ENCODE measurements at places on chromosomes 5 and 9.

DNA sequence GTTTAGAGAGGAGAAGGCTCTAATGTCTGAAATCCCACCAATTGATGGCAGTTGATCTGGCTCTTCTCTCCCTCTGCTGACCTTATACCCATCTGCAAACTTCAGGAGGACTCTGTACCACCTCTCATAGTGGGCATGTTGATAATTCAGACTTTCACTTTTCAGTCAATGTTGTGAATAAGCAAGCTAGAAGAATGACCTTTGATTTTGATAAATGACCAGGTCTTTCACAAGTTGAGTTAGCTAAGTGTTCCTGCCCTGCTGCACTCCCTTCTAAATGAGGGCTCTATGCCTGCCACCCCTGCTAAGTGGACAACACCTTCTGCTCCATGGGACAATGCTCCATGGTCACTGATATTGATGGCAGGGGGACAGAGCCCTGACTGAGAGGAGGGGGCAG lies 74.7 kb downstream of the SPRY4 start:
- no peak for DNase-seq
- no peak overlapping the region for H3K4me3 ChIP-seq
- H3K36me3 ChIP-seq: no peaks in the 10 kb centered on the region
- no peaks in the 10 kb centered on the region for H3K27me3 ChIP-seq
- H3K27ac ChIP-seq: no peak overlapping the region

DNA sequence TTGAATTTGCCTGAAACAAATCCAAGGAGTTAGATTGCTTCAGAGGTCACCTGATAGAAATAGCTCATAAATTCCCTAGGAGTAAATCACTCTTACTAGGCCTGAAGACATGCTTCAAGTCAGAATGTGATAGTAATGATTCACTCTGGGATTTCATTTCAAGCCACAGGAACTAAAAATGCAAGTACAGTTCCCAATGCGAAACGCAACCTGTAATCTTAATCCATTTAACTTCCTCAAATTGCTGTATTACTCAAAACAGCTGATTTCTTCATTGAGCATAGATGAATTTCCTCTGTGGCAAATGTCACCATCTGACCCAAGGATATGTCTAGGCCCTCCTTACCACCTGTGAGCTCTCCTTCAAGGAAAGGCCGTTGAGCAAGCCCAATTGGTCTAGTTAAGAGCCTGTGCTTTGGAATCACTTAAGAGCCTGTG lies 32.1 kb upstream of the IL6ST start:
- no peaks in the 10 kb centered on the region for H3K27me3 ChIP-seq
- no peaks in the 10 kb centered on the region for H3K36me3 ChIP-seq
- no peak overlapping the region for H3K27ac ChIP-seq
- no peak overlapping the region for H3K4me3 ChIP-seq
- H3K4me1 ChIP-seq: peaks cover 7% of the 10 kb centered on the region
- DNase-seq: no peak

DNA sequence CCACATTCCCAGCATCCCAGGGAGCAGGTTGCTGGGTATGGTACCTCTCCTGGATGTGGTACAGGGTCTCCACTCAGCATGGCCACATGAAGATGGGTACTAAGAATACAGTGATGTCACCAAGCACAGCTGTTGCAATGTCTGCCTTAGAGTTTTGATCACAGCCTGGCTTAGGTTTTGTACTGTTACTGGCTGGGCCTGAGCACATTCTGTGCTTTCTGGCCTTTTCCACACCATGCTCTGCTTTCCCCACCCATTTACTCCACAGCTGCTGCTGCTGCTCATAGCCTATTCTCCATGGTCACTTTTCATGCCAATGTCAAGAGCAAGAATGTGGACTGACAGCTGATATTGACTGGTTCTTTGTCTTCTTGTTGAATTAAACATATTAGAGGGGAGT lies 481.9 kb downstream of the ARHGEF28 start:
- no peak overlapping the region for H3K4me3 ChIP-seq
- DNase-seq: no peak
- H3K27ac ChIP-seq: no peak overlapping the region

GRCh38 chr5:9888501-9888901 lies 258.4 kb upstream of the TAS2R1 start:
- no peak overlapping the region for H3K4me3 ChIP-seq
- H3K27ac ChIP-seq: no peak overlapping the region
- no peaks in the 10 kb centered on the region for H3K36me3 ChIP-seq
- no peaks in the 10 kb centered on the region for H3K4me1 ChIP-seq
- no peak for DNase-seq
- no peaks in the 10 kb centered on the region for H3K27me3 ChIP-seq

GRCh38 chr5:7629561-7629960 lies 221.4 kb downstream of the CFAP90 start:
- DNase-seq: no peak
- H3K27ac ChIP-seq: no peak overlapping the region
- H3K4me1 ChIP-seq: no peaks in the 10 kb centered on the region
- H3K36me3 ChIP-seq: no peaks in the 10 kb centered on the region
- no peaks in the 10 kb centered on the region for H3K27me3 ChIP-seq

GRCh38 chr9:4065054-4065453 lies 234.8 kb downstream of the GLIS3 start:
- no peaks in the 10 kb centered on the region for H3K4me1 ChIP-seq
- no peaks in the 10 kb centered on the region for H3K27me3 ChIP-seq
- no peaks in the 10 kb centered on the region for H3K36me3 ChIP-seq
- no peak for DNase-seq
- no peak overlapping the region for H3K27ac ChIP-seq
- H3K4me3 ChIP-seq: no peak overlapping the region

DNA sequence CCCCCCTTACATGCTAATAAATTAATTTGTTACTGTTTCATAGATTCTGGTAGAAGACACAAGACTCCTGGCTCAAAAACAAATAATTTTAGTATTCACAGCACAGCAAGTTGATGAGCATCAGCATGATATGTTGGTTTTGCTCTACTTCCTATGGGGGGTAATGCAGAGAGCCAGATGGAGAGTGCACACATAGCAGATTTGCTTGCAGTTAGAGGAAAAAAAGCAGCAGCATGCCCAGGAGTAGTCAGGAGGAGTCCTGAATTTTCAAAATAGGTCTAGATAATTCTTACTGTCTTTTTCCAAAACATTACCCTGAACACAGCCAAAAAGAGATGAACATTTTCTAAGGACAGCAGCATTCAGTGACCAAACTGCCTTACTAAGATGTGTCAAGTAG lies 261.3 kb downstream of the COX7C start:
- H3K4me3 ChIP-seq: no peak overlapping the region
- no peak overlapping the region for H3K27ac ChIP-seq
- DNase-seq: no peak
- H3K4me1 ChIP-seq: no peaks in the 10 kb centered on the region

- H3K4me3 ChIP-seq: no peak overlapping the region
- DNase-seq: peak; percentile 9
- no peaks in the 10 kb centered on the region for H3K27me3 ChIP-seq
- no peaks in the 10 kb centered on the region for H3K36me3 ChIP-seq
- H3K4me1 ChIP-seq: no peaks in the 10 kb centered on the region
- no peak overlapping the region for H3K27ac ChIP-seq
Observed at GRCh38 chr9:115591584-115591984, 473.6 kb upstream of the TNC start.

DNA sequence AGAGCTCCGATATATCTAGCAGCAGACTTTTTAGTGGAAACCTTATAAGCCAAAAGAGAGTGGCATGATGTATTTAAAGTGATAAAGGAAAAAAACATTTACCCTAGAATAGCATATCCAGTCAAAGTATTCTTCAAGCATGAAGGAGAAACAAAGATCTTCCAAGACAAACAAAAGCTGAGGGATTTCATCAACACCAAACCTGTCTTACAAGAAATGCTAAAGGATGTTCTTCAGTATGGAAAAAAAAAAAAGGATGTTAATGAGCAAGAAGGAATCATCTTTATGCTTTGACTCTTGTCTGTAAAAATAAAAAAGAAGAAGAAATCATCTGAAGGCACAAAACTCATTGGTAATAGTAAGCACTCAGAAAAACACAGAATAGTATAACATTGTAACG lies 338.2 kb downstream of the TLE1 start:
- no peaks in the 10 kb centered on the region for H3K36me3 ChIP-seq
- H3K4me3 ChIP-seq: no peak overlapping the region

DNA sequence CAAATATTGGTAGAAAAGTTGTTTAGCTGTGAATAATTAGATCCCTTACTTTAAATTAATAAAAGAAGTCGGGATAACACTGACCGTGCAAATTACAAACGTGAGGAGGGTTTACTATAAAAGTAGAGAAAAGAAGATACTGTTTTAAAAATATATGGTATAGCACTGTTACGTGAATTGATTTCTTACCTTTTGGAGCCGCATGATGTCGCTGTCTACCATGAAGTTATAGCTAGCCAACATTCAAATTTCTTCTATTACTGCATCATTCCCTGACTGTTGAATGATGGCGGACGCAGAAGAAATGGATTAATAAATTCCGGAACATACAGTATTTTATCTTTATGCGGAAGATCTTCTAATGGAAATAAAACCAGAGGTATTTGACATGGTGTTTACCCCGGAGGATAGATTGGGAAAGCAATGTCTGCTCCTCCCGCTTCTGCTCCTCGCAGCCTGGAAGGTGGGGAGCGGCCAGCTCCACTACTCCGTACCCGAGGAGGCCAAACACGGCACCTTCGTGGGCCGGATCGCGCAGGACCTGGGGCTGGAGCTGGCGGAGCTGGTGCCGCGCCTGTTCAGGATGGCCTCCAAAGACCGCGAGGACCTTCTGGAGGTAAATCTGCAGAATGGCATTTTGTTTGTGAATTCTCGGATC lies at the start of gene PCDHA6:
Gene PCDHA6, plus strand, starts transcription at position 257 of the 658 bp plus-strand sequence. Its CDS starts 132 bp downstream, at position 389.
- H3K4me3 ChIP-seq: no peak within 1 kb of the TSS
- no peak within 1 kb of the TSS for H3K27ac ChIP-seq
- DNase-seq: no peak
- H3K27me3 ChIP-seq: no peaks in the 10 kb centered on the region

DNA sequence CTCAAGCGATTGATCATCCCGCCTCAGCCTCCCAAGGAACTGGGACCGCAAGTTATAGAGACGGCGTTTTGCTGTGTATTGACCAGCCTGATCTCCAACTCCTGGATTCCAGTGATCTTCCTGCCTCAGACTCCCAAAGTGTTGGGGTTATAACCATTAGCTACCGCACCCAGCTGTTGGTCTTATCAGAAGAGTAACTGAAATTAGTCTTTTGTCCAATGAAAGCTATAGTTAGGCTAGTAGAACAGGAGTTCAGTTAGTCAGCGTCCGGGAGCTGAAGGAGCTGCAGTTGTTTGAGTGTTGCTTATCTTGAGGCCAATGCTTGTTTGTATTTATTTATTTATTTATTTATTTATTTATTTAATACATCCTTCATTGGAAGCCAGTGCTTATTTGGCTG lies 3.2 kb upstream of the MIGA2 start:
- H3K4me1 ChIP-seq: peaks cover 42% of the 10 kb centered on the region
- DNase-seq: peak; percentile 69
- H3K36me3 ChIP-seq: no peaks in the 10 kb centered on the region
- H3K4me3 ChIP-seq: no peak overlapping the region

- H3K27ac ChIP-seq: no peak overlapping the region
- no peaks in the 10 kb centered on the region for H3K4me1 ChIP-seq
- H3K4me3 ChIP-seq: no peak overlapping the region
Observed at GRCh38 chr9:77598524-77598923, 49.6 kb downstream of the GNA14 start.

DNA sequence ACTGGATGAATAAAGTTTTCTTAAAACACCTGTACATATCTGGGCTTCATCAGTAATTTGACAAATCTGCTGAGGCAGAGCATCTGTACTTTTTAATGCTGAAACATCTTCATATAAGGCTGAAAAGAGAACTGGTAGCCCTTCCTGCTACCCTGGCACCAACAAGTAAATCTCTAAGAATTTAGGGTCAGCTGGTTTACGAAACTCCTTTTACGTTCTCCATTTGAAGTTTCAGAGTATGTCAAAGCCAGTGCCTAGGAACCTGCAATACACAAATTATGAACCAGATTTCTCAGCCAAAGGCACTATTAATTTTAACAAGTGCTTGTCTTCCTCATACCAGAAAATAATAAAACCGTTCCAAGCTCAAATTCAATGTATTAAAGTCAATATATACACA lies 3.8 kb downstream of the ZFAND5 start:
- peaks cover 73% of the 10 kb centered on the region for H3K36me3 ChIP-seq
- H3K27ac ChIP-seq: no peak overlapping the region
- no peak overlapping the region for H3K4me3 ChIP-seq
- H3K27me3 ChIP-seq: no peaks in the 10 kb centered on the region
- no peak for DNase-seq

- H3K4me3 ChIP-seq: no peak overlapping the region
- no peaks in the 10 kb centered on the region for H3K4me1 ChIP-seq
- peak; percentile 28 for DNase-seq
- H3K36me3 ChIP-seq: no peaks in the 10 kb centered on the region
- no peak overlapping the region for H3K27ac ChIP-seq
- no peaks in the 10 kb centered on the region for H3K27me3 ChIP-seq
Observed at GRCh38 chr5:39714036-39714698, 289.4 kb upstream of the DAB2 start.

- peaks cover 56% of the 10 kb centered on the region for H3K36me3 ChIP-seq
- peaks cover 7% of the 10 kb centered on the region for H3K4me1 ChIP-seq
- no peak overlapping the region for H3K4me3 ChIP-seq
- H3K27me3 ChIP-seq: no peaks in the 10 kb centered on the region
Observed at GRCh38 chr5:154862766-154863165, 4.3 kb downstream of the CNOT8 start.
